ENCODE measurements at places on chromosomes 1 and 21. TPM values are rescaled to one million over a fixed set of nuclear protein-coding genes. Genes with fewer than 3 reads are reported as not detected.

GRCh38 chr1:181397845-181398244 lies 85.5 kb upstream of the CACNA1E start:
- H3K27ac ChIP-seq: no peak overlapping the region
- no peak for DNase-seq
- H3K4me1 ChIP-seq: no peaks in the 10 kb centered on the region
- H3K4me3 ChIP-seq: no peak overlapping the region
- no peaks in the 10 kb centered on the region for H3K36me3 ChIP-seq

Gene LMX1A
- not detected for total RNA-seq

GRCh38 chr1:223731133-223731770 lies 18.9 kb downstream of the CAPN2 start:
- H3K27ac ChIP-seq: peak overlapping the region; percentile 81
- no peaks in the 10 kb centered on the region for H3K27me3 ChIP-seq
- H3K4me1 ChIP-seq: peaks cover 96% of the 10 kb centered on the region
- no peak overlapping the region for H3K4me3 ChIP-seq
- no peaks in the 10 kb centered on the region for H3K36me3 ChIP-seq
- DNase-seq: peak; percentile 77

GRCh38 chr1:201603613-201604232 lies 64.8 kb downstream of the NAV1 start:
- H3K27me3 ChIP-seq: no peaks in the 10 kb centered on the region
- H3K4me3 ChIP-seq: no peak overlapping the region
- H3K36me3 ChIP-seq: no peaks in the 10 kb centered on the region
- H3K27ac ChIP-seq: no peak overlapping the region
- DNase-seq: no peak
- H3K4me1 ChIP-seq: peaks cover 7% of the 10 kb centered on the region

DNA sequence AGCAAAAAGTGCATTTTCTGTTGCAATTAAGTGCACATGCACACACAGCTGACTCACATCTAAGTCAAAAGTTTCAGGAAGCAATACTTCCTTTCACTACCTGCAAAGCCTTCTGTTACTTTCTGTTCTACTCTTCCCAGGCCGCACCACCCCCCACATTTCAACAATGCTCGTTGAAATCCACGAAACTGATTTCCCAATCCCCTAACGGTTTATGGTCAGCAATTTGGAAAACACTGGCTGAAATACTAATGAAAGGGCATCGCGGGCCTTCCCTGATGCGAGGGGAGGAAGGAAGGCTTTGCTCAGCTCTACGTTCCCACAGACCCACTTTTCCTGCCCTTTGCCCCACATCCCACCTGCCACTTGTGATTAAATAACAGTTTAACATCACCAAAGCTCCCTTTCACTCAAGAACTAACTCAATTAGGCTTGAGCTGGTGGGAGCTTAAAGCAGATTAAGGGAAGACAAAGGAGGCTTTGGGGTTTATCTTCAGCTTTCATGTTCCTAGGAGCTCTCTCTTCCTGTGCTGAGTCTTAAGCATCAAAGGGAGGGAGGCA lies 243.2 kb upstream of the RAB4A start:
- H3K27ac ChIP-seq: no peak overlapping the region
- no peak overlapping the region for H3K4me3 ChIP-seq
- no peak for DNase-seq
- H3K36me3 ChIP-seq: no peaks in the 10 kb centered on the region

Gene TEDDM1
- not detected for total RNA-seq

DNA sequence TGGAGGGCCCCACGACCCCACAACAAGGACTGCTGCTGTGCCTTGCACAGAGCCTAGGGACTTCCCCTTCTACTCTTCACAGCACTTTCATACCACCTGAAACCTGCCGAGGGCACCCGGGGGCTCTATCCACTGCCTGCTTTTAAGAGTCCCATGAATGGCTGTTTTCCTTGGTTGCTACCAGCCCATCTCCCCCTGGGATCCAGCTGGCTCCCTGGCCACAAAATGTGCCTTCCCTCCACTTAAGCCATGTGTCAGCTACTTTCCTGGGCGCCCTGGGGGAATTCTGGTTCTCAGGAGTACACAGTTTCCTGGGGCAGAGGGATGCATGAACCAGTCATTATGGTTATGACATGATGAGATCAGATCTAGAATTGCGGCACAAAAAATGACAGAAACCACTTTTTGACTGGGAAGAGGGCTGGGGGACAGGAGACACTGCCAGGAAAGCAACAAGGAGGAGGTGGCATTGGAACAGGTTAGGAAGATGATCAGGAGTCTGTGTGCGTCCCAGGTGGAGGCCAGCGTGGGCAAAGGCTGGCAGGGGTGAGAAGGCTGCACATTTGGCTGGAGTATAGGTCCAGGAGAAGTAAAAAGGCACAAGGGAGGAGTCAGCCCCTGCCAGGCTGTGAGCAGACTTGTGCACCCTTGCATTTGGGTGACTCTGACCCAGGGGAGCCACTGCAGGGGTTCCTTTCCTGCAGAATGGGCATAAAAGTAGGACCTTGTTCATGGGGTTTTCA lies 3.2 kb upstream of the TNFRSF8 start:
- peaks cover 11% of the 10 kb centered on the region for H3K4me1 ChIP-seq
- H3K27ac ChIP-seq: no peak overlapping the region
- no peak for DNase-seq
- peaks cover 29% of the 10 kb centered on the region for H3K27me3 ChIP-seq
- H3K36me3 ChIP-seq: no peaks in the 10 kb centered on the region
- H3K4me3 ChIP-seq: no peak overlapping the region

Gene HEYL
- total RNA-seq: 13.0 TPM

GRCh38 chr1:19315378-19316198 lies 3.5 kb downstream of the SLC66A1 start:
- no peak for DNase-seq
- H3K4me3 ChIP-seq: no peak overlapping the region
- peaks cover 25% of the 10 kb centered on the region for H3K36me3 ChIP-seq
- H3K27me3 ChIP-seq: no peaks in the 10 kb centered on the region
- H3K27ac ChIP-seq: no peak overlapping the region
- H3K4me1 ChIP-seq: peaks cover 27% of the 10 kb centered on the region

Gene PLEKHO1
- total RNA-seq: 55.9 TPM

DNA sequence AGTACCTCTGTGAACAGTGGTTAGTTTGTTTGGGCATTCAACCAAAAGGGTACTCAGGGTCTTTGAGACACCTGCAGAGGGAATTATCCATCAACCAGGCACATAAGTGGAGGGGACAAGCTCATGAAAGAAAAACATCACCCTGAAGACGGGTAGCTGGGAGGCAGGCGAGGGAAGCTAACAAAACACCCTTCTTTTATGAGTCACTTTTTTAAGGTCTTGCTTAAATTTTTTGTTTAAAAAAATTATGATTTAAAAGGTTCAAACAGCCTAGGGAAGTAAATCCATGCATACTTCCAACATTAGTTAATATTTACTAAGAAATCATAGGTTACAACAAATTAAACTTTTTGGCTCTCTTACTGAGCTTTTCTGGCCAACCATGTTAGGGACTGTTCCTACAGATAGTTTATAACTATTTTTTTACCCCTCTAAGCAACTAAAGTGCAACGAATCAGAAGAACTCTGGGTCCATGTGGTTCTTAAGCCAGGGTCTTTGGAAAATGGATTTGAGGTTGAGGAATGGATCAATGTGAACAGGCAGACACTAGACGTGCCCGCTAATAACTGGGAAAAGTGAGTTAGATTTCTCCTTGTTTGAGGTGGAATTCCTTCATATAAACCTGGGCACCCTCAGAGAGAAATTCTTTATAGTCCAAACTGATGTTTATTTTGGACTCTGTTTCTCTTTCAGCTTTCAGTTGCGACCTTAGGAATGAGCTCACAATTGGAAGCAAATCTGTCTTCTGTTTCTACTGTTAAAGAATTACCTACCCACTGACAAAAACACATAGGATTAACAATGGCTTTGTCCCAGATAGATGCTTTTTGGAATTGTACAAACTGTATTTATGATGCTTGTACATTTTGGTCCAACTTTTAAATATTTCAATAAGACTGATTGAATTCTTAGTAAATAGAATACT lies 123.0 kb downstream of the LYPLAL1 start:
- DNase-seq: no peak
- H3K4me3 ChIP-seq: no peak overlapping the region
- H3K27me3 ChIP-seq: no peaks in the 10 kb centered on the region
- H3K27ac ChIP-seq: peak overlapping the region; percentile 2

- H3K27ac ChIP-seq: no peak overlapping the region
- H3K36me3 ChIP-seq: no peaks in the 10 kb centered on the region
- H3K4me3 ChIP-seq: no peak overlapping the region
- no peaks in the 10 kb centered on the region for H3K4me1 ChIP-seq
Measured at GRCh38 chr1:163974120-163974519, 584.9 kb upstream of the PBX1 start.

- peaks cover 37% of the 10 kb centered on the region for H3K36me3 ChIP-seq
- peak overlapping the region; percentile 50 for H3K27ac ChIP-seq
- H3K4me3 ChIP-seq: no peak overlapping the region
- H3K4me1 ChIP-seq: peaks cover 24% of the 10 kb centered on the region
- no peaks in the 10 kb centered on the region for H3K27me3 ChIP-seq
Measured at GRCh38 chr1:27992276-27992675, 32.5 kb downstream of the XKR8 start.

DNA sequence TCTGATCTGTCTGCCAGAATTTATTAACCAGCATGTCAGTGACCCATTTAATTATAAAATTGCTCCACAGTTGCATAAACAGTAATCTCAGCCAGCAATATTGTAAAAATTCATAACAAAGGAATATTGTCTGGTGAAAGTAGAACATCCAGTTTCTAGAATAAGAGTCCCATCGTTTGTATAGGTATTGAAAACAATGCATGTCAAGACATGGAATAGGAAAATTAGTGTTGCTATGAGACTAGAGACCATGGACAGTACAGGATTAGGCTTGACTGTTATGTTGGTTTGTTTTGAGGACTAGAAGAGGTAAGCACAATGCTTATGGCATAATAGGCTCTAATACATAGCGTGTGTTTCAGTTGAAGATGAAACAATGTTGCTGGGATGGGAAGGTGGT lies 37.1 kb downstream of the ATF6 start:
- no peak for DNase-seq
- H3K36me3 ChIP-seq: peaks cover 77% of the 10 kb centered on the region
- no peaks in the 10 kb centered on the region for H3K4me1 ChIP-seq
- no peak overlapping the region for H3K4me3 ChIP-seq

Gene LCE1C
- total RNA-seq: not detected

Measured in heart right ventricle (tissue), 16 donors.